Caco-2 (cell line): ENCODE measurements at places on chromosomes 4 and X. TPM values are rescaled to one million over a fixed set of nuclear protein-coding genes. Genes with fewer than 3 reads are reported as not detected.

Gene COX18
- total RNA-seq, result 11.6 and 12.2 TPM in 2 replicates

Gene TREX2
- 0.60 and 0.61 TPM in 2 replicates for total RNA-seq

Gene CCNB3
- 0.82 and 2.1 TPM in 2 replicates for total RNA-seq

Gene FRAS1
- total RNA-seq, result 35.7 and 40.8 TPM in 2 replicates

Gene DCAF4L1
- 0.23 and 0.36 TPM in 2 replicates for total RNA-seq

DNA sequence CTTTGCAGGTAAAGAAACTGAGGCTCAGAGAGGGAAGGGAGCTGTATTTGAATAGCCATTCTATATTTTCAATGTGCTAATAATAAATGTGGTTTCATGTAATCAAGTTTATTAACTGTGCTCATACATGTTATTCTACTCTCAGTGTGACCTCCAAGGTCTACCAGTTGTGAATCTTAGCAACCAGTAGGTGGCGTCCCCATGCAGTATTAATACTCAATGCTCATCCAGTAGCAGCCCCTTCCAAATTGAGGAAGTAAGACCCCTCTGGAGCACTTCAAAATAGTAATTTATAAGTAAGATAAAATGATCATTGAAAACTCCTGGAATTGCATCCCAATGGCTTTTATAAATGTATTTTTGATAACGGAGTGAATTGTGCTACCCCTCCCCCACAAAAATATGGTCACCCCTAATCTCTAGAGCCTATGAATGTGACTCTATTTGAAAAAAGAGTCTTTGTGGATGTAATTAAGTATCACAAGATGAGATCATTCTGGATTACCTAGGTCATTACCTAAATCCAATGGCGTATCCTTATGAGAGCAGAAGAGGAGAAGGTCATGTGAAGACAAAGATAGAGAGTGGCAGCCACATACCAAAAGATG, 20.4 kb upstream of the SEPSECS start:
- peaks cover 11% of the 10 kb centered on the region; the same call in 1 of the 2 replicates for H3K4me1 ChIP-seq
- H3K4me3 ChIP-seq, result no peak overlapping the region
- H3K36me3 ChIP-seq, result no peaks in the 10 kb centered on the region
- no peaks in the 10 kb centered on the region for H3K27me3 ChIP-seq

DNA sequence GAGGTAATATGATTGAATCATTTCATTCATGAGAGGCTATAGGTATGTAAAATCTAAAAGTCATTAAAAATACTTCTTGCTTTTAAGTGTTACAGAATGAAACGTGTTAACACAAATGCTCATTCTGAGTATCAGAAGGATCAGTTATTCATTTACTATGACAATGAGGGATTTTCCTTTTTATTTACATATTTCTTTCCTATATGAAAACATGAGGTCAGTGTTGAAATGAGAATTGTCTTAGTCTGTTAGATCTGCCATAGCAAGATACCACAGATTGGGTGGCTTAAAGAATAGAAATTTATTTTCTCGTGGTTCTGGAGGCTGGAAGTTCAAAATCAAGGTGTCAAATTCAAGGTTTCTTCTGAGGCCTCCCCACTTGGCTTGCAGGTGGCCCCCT, 181.2 kb downstream of the ARHGAP10 start:
- H3K4me3 ChIP-seq, result no peak overlapping the region
- no peaks in the 10 kb centered on the region for H3K4me1 ChIP-seq
- no peaks in the 10 kb centered on the region for H3K36me3 ChIP-seq
- DNase-seq, result no peak
- H3K27me3 ChIP-seq, result no peaks in the 10 kb centered on the region

DNA sequence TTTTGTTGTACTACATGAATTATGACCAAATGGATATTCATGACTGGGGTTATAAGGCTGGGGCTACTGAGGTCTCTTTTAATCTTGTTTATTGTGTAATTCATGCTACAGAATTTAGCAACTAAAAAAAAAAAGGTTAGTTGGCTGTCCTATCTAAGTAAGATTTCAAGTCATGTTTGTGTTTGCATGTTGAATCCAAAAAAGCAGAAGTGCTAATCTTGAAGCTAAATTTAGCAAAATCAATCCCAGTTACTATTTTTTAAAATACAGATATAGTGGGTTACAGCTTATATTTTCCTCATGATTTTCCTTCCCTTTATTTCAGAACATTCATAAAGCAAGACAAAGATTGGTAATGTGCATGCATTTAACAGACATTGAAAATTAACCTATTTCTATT, 19.4 kb downstream of the MTMR1 start:
- DNase-seq, result no peak
- H3K27ac ChIP-seq, result no peak overlapping the region
- H3K4me3 ChIP-seq, result no peak overlapping the region

DNA sequence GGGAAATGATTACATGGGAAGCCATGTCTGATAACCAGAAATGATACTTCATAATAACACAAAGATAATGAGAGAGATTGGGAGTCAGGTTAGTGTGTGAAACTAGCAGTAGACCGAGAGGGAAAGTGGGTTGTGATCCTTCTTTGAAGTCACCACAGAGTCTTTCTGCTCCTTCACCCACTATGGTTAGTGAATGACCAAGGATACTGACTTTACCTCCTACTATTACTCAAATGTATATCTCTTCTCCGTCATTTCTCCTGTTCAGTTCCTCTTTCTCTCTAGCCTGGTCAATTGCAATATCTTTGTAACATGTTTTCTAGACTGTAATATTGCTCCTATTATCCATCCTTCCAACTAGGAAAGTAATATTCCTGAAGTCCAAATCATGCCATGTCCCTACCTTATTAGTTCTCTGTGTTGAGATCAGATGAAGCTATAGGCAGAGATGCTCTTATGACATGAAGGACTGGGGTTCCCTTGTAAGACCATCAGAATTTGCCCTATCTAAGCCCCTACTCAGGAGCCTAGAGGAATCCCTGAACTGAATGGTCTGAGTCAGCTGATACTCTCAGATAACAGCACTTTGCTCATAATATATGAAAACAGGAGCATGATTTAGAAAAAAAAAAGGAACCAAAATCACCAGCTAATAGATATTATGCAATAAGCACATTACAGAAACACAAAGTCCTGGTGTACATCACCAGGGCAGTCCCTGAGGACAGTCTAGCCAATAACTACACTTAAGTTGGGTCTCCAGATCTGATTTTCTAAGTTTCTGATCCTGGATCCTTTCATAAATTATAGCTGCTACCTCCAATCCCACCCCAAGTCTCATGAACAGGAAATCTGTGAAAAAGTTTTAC, 81.2 kb downstream of the SHROOM3 start:
- no peaks in the 10 kb centered on the region for H3K27me3 ChIP-seq
- DNase-seq, result no peak
- no peaks in the 10 kb centered on the region for H3K36me3 ChIP-seq
- H3K4me3 ChIP-seq, result no peak overlapping the region

DNA sequence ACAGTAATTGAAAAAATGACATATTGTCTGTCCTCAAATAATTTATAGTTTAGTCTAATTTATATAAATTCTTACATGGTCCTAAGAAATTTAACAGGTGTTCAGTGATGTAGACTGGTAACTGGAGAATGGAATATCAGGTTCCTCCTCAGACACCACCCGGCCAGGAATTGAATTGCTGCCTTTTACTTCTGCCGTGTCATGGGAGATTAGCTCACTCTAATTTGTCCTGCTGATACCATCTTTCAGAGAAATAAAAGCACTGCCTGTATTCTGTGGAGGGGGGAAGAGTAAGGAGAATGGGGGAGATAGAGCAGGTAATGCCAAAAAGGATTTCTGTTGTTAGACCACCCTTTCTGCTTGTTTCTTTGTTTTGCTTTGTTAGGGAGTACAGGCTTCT, 125.2 kb upstream of the KLHL4 start:
- no peak overlapping the region for H3K27ac ChIP-seq
- H3K27me3 ChIP-seq, result no peaks in the 10 kb centered on the region
- no peaks in the 10 kb centered on the region for H3K36me3 ChIP-seq
- H3K4me3 ChIP-seq, result no peak overlapping the region
- H3K4me1 ChIP-seq, result no peaks in the 10 kb centered on the region

DNA sequence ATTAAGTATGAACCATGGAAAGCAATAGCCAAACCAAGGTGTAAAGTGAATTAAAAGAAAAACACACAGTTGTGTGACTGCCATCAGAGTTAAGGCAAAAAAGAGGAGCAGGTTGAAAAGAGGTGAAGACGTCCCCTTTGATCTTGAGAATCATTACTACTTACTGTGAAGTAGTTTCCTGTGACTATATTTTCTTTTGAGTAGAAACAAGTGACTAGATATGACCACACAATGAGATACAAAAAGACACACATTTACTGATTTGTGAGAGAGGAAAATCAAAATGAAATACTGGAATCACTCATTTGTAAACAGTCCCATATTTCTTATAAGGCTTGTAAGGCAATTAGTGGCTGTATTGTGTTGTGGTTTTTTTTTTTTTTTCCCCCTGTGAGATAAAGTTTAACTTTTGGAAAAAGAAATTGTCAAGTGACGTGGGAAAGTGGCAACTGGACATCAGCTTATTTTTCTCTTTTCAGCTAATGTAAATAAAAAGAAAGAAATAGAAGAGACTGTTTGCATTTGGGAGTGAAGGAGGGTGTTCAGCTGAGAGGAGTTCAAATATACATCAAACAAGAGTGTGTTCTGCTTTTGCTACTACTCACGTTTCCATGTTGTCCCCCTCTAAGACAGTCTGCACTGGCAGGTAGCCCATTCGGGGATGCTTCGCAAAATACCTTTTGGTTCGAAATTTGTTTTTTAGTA, 106.4 kb upstream of the FTHL17 start:
- H3K27ac ChIP-seq, result peak overlapping the region; percentile 5
- no peaks in the 10 kb centered on the region for H3K36me3 ChIP-seq
- no peaks in the 10 kb centered on the region for H3K27me3 ChIP-seq
- no peak for DNase-seq

DNA sequence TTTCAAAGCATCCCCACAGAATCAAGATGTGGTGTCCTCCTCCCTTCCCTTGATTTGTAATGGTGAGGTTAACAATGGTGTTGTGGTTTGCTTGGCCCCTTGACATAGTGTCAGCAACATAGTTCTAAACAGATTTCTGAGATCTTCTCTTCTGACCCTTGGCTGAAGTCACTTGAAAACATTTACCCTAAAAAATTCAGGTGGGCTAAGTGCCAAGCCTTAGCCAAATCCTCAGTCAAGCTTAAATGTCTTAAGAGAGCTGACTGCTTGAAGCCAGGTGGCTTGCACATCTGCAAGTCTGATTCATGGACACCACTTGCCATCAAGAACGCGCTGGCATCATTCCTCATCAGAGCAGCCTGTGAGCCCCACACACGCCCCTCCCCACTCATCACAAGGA, 173.2 kb downstream of the MGST2 start:
- no peak overlapping the region for H3K4me3 ChIP-seq
- no peak overlapping the region for H3K27ac ChIP-seq
- DNase-seq, result no peak
- H3K36me3 ChIP-seq, result no peaks in the 10 kb centered on the region
- no peaks in the 10 kb centered on the region for H3K27me3 ChIP-seq

DNA sequence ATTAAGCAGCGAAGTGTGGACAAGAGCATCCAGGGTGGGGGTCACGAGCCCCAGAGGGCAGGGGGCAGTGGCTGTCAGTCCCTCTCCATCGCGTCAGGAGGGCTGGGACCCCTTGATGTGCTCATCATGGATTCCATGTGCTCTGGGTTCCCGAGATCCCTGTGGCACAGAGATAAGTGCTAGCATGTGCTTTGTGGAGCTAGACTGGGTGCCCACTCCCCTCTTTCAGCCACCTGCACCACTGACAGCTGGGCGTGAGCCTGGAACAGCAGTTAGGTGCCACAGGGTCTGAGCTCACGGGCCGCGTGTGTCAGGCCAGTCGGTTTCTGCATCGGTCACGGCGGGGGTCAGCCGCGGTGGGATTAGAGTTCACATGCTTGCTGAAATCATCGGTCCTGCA, 24.3 kb downstream of the CPZ start:
- H3K27ac ChIP-seq, result no peak overlapping the region
- H3K27me3 ChIP-seq, result no peaks in the 10 kb centered on the region
- H3K4me3 ChIP-seq, result no peak overlapping the region
- DNase-seq, result no peak

DNA sequence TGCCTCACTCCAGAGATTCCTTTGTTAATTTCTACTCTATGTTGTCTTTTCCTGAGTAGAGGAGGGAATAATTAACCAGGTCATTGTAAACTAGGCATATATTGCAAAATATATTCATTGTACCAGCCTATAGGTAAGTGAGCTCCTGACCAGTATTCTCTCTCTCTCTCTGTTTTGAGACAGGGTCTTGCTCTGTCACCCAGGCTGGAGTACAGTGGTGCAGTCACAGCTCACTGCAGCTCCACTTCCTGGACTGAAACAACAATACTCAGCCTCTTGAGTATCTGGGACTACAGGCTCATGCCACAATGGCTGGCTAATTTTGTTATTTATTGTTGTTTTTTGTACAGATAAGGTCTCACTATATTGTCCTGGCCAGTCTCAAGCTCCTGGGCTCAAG, 198.3 kb downstream of the ARAP2 start:
- no peak overlapping the region for H3K4me3 ChIP-seq
- H3K27me3 ChIP-seq, result no peaks in the 10 kb centered on the region
- no peaks in the 10 kb centered on the region for H3K36me3 ChIP-seq
- no peak for DNase-seq
- H3K27ac ChIP-seq, result no peak overlapping the region
- no peaks in the 10 kb centered on the region for H3K4me1 ChIP-seq

GRCh38 chr4:12545812-12546211, 938.3 kb downstream of the RAB28 start:
- no peak overlapping the region for H3K27ac ChIP-seq
- no peak for DNase-seq
- H3K27me3 ChIP-seq, result no peaks in the 10 kb centered on the region
- no peaks in the 10 kb centered on the region for H3K36me3 ChIP-seq

GRCh38 chr4:188106454-188106853, 2.9 kb downstream of the TRIML2 start:
- H3K27me3 ChIP-seq, result no peaks in the 10 kb centered on the region
- no peak overlapping the region for H3K27ac ChIP-seq
- H3K4me1 ChIP-seq, result peaks cover 32% of the 10 kb centered on the region
- no peaks in the 10 kb centered on the region for H3K36me3 ChIP-seq

- no peaks in the 10 kb centered on the region for H3K36me3 ChIP-seq
- DNase-seq, result no peak
- H3K4me1 ChIP-seq, result no peaks in the 10 kb centered on the region
- no peak overlapping the region for H3K4me3 ChIP-seq
Observed at GRCh38 chr4:121655320-121656268, 41.2 kb downstream of the ANXA5 start.
